ENCODE measurements at places on chromosomes 1 and 21. TPM values are rescaled to one million over a fixed set of nuclear protein-coding genes. Genes with fewer than 3 reads are reported as not detected.

DNA sequence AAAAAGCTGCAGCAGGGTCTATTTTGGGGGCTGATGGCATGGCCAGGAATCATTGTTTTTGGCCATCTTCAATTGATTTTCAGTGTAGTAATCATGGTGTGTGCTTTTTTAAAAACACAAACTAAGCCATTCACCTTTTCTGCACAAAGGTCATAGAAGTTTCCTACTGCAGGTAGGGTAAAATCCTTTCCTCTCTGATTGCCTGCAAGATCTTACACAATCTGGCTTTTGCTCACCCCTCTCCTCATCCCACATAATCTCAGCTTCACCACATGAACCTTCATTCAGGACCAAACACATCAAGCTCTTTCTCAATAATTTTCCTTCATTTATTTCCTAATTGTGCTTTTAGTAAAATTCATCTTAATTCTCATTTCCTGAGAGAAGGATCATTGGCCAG, 38.3 kb upstream of the GBP5 start:
- no peak for DNase-seq

DNA sequence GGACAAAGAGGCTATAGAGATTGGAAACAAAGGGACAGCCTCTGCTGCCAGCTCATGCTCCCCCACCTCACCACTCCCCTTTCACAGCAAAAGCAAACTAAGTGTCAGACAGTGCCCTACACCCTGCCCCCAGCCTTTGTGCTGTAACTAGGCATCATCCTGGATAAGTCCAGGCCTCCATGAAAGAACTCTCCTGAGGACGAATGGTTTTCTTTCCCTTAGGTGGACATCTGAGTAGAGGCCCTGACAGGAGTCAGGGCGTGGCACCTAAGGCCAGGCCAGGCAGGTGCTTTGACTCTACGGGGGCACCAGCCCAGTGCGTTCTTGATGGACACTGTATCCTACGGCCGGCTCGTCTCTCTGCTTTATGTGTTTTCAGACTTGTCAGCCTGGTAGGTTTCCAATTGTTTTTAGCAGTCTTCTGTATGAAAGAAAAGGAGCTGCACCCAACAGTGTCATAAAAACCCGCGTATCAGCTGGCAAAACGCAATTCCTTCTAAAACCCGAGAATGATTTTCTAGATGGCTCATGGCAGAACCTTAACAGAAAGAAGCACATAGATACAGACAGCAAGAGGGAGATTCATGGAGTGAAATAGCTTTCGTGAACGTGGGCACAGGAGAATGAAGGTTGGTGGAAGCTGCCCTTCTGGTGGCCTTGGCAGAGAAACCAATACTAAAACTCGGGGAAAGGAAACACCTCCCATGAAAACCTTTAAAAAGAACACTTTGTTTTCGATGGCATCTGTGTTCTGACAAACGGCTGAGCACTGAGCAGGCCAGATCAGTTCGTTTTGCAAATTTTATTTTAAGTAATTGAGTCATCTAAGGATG, 51.7 kb upstream of the AJAP1 start:
- DNase-seq = no peak

- no peak for DNase-seq
These were observed 9.7 kb upstream of the DHX9 start for GRCh38 chr1:182829285-182829932.

GRCh38 chr21:41011098-41011731, 156.7 kb upstream of the BACE2 start:
- DNase-seq = no peak

DNA sequence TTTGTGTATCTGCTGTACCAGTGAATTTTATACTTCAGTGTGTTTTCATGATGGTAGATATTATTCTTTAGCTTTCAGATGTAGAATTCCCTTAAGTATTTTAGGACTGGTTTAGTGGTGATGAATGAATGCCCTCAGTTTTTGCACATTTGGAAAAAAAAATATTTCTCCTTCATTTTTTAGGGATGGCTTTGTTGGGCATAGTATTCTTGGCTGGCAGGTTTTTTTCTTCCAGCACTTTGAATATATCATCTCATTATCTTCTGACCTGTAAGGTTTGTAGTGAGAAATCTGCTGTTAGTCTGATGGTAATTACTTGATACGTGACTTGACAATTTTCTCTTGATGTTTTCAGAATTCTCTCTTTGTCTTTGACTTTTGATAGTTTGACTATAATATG, 66.8 kb downstream of the XPR1 start:
- no peak for DNase-seq

GRCh38 chr1:6770751-6771440, 14.4 kb upstream of the CAMTA1 start:
- DNase-seq = no peak

The CELSR2 gene
- total RNA-seq = 12.5 TPM

The ZNF496 gene
- total RNA-seq = 38.0 TPM

The BARHL2 gene
- total RNA-seq = not detected

The FCRL2 gene
- total RNA-seq = not detected

DNA sequence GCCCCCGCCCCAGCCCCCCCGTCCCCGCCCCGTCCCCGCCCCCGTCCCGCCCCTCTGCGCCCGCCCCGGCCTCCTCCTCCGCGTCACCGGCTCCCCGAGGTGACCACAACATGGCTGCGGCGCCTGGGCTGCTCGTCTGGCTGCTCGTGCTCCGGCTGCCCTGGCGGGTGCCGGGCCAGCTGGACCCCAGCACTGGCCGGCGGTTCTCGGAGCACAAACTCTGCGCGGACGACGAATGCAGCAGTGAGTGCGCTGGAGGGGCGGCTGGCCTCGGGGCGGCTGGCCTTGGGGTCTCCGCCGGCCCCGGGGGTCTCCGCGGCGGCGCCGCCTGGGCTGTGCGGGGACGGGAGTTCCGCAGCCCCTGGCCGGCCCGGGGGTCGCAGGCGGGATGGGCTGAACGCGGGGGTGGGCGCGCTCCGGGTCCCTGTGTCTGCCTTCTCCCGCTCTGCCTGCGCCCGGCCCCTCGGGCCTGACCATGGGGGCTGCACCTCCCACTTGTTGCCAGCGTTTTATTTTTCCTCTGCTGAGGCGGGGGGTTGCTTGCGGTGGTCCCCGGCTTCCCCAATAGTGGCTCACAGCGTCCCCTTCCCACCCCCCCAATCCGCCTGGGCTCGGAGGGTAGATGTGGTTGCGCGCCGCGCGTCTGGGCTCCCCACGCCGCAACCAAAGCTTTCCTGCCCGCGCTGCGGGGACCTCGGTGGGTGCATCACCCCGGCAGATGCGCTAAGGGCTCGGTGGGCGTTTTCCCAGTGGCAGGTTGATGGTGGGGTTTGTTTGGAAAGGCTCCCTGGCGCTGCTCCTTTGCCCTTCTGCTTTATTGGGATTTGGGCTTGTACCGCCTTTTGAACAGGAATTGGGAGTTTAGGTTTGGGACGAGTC, at the start of gene MIA3:
Gene MIA3 (plus strand): TSS at position 97 of the 879 bp plus-strand sequence. CDS start 14 bp downstream, at position 111.
- DNase-seq = peak; percentile 71

DNA sequence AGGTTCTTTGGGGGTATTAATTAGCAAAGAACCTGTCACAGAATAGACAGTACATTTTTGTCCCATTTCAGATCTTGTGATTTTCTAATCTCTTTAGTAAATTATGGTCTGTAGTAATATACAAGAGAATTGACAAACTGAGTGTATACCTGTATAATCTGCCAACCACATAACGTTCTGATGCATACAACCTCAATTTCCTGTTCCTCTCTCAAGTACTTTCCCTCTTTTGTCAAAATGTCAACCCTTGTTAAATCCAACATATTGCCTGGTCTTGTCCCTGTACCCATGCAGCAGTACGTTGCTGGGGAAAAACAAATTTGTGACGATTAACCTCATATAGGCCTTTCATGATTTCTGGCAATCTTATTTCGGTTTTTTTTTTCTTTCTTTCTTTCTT, 1.1 kb downstream of the ARV1 start:
- DNase-seq = no peak

GRCh38 chr1:7585216-7585907, 185.7 kb upstream of the VAMP3 start:
- no peak for DNase-seq

DNA sequence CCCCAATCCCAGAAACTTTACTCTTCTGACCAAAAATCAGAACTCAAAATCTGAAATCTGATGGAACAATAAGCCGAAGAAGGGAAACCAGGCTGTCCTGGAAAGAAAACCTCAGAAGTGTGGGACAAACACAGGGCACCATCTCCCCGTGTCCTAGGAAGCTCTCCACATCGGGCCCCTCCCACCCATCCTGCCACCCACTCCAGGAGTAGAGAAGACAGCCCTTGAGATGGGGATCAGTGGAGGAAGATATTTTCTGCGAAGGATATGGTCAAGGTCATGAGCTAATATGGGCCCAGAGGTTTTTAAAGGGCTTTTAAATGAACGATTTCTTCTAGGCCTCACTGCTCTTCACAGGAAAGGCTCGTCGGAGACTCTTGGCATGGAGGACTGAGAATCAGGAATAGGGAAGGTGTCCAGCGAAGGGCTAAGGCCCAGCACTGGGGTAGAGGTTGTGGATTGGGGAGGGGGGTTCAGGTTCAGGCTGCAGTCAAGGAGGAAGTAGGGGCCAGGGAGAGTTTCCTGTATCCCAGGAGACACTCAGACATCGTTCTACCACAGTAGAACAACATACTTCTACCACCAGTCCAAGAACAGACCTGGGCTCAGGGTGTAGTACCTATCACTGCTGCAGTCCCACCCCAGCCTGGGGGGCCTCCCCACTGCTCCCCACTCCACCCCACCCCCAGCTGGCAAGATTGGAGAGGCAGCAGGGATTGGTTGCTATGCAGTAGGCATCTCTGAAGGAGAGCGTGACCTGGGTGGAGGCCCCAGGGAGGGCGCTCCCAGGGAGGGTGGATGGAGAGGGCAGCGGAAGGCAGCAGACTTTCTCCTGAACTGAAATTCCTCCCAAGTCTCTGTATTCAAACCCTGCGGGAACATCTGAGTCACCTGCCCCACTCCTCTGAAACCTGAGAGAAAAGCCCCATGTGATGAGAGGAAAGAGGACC, 1.2 kb upstream of the S100A5 start:
- DNase-seq = no peak

The EFNA3 gene
- 1.6 TPM for total RNA-seq

DNA sequence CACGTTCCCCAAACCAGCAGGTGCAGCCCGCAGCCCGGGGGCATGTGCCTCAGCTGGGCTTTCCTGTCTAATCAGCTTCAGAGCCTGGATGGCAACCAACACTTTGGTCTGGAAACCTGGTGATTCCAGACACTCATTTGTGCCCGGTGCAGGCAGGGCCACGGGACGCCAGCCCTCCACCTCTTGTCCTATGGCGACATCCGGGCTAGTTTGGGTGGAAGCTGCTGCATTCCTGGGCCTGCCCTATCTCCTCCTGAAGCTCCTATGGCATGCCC, 111.8 kb downstream of the WDR4 start:
- no peak for DNase-seq
